ENCODE measurements at places on chromosomes 2 and 18. TPM values are rescaled to one million over a fixed set of nuclear protein-coding genes. Genes with fewer than 3 reads are reported as not detected.
A peak's percentile ranks its signal among the peaks of the same experiment; 100 is the strongest.

- H3K27ac ChIP-seq = no peak overlapping the region
- peaks cover 6% of the 10 kb centered on the region for H3K27me3 ChIP-seq
- H3K36me3 ChIP-seq = no peaks in the 10 kb centered on the region
- H3K4me3 ChIP-seq = no peak overlapping the region
- DNase-seq = no peak
- peaks cover 2% of the 10 kb centered on the region for H3K4me1 ChIP-seq
These were observed 418.6 kb downstream of the TSN start for GRCh38 chr2:122174061-122174460.

- H3K36me3 ChIP-seq = peaks cover 6% of the 10 kb centered on the region
- H3K4me1 ChIP-seq = peaks cover 50% of the 10 kb centered on the region
- H3K4me3 ChIP-seq = no peak overlapping the region
These were observed 79.8 kb upstream of the DAPL1 start for GRCh38 chr2:158715357-158715756.

- peak overlapping the region; percentile 75 for H3K4me3 ChIP-seq
- H3K4me1 ChIP-seq = peaks cover 16% of the 10 kb centered on the region
- H3K27me3 ChIP-seq = peaks cover 15% of the 10 kb centered on the region
These were observed 2.2 kb downstream of the NXPH2 start for GRCh38 chr2:138777996-138778395.

DNA sequence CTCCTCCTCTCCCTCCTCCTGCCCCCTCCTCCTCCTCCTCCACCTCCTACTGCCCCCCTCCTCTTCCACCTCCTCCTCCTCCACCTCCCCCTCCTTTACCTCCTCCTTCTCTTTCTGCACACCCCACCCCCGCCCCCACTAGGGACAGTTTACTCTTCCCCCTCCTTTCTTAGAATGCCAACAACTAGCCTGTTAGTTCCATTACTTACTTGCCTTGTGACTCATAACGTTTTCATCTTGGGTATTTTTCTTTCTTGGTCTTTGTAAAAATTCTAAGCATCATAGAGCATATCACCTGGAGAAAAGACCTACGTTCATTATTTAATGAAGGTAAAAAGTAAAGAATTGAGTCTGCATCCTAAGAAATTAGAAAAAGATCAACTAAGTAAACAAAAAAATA, 165.3 kb downstream of the NEDD4L start:
- H3K4me3 ChIP-seq = no peak overlapping the region
- no peaks in the 10 kb centered on the region for H3K36me3 ChIP-seq
- H3K27me3 ChIP-seq = peaks cover 3% of the 10 kb centered on the region
- DNase-seq = no peak
- peaks cover 34% of the 10 kb centered on the region for H3K4me1 ChIP-seq

The ANKRD39 gene
- 14.9 TPM for total RNA-seq

- peaks cover 1% of the 10 kb centered on the region for H3K27me3 ChIP-seq
- no peak overlapping the region for H3K4me3 ChIP-seq
- no peak for DNase-seq
These were observed 137.5 kb downstream of the PHLPP1 start for GRCh38 chr18:62852851-62853250.

The ABHD1 gene
- total RNA-seq = 0.31 TPM

The CHRNA1 gene
- total RNA-seq = 0.41 TPM

The STAT4 gene
- 1.1 TPM for total RNA-seq

GRCh38 chr2:234989183-234989701, 37.4 kb downstream of the SH3BP4 start:
- peaks cover 10% of the 10 kb centered on the region for H3K27me3 ChIP-seq
- H3K4me3 ChIP-seq = no peak overlapping the region
- peaks cover 21% of the 10 kb centered on the region for H3K36me3 ChIP-seq
- peaks cover 44% of the 10 kb centered on the region for H3K4me1 ChIP-seq

DNA sequence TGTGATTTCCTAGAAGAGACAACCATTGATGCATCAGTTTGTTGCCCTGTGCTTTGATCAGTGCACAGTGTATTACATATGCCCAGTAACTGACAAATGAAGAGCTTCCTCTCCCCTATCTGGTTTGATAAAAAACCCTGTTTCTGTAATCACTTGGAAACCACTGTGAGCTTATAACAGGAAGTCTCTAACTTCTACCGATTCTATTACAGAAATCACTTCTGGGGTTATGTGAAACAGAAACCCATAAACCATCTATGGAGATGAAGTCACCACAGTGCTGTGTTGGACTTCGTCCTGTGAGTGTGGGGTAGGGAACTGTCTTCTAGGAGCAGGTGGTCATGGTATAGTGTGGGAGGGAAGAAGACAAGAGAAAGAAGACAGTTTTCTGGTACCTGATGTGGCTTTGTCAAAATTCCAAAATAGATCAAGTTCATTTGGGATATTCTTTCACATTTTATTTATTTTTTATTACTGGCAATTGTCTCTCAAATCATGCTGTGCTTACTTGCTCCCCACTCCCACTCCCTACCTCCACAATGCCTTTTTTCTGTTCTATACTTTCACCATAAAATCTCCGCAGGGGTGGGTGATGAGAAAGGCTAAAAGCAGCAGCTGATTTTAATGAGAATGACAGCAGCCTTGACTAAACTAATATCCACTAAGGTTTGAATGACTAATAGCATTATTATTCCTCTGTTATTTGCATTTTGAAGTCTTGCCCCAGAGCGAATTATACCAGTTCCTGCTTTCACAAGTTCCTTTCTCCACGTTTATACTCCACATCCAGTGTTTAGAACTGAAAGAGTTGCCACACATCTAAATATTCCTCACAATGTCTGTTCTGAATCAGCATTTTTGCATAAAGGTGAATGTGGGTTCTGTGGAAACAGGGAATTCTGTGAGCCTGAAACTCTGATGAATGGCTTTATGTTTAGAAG, 41.7 kb upstream of the RND3 start:
- H3K4me1 ChIP-seq = no peaks in the 10 kb centered on the region
- H3K27ac ChIP-seq = no peak overlapping the region
- no peak for DNase-seq
- H3K36me3 ChIP-seq = no peaks in the 10 kb centered on the region
